Diencephalon (tissue), 1 donor: ENCODE measurements at places on chromosomes 4 and X. TPM values are rescaled to one million over a fixed set of nuclear protein-coding genes. Genes with fewer than 3 reads are reported as not detected.

ESX1 gene
- total RNA-seq, result not detected

RAP1GDS1 gene
- 172 TPM for total RNA-seq

CTAG1B gene
- total RNA-seq, result not detected

PLCXD1 gene
- total RNA-seq, result 21.2 TPM

DGKK gene
- 6.2 TPM for total RNA-seq

TMEM271 gene
- 13.1 TPM for total RNA-seq

CCNA2 gene
- 13.4 TPM for total RNA-seq

GNRHR gene
- 0.23 TPM for total RNA-seq

AFP gene
- total RNA-seq, result not detected

RGN gene
- 5.8 TPM for total RNA-seq

RHOXF2 gene
- not detected for total RNA-seq

LDB2 gene
- total RNA-seq, result 99.4 TPM

SPANXB1 gene
- total RNA-seq, result not detected

SMIM10L2A gene
- total RNA-seq, result 22.1 TPM

TLR10 gene
- total RNA-seq, result 4.2 TPM

WDR17 gene
- total RNA-seq, result 84.2 TPM

FMR1 gene
- 75.4 TPM for total RNA-seq

USP17L27 gene
- total RNA-seq, result not detected

PTTG2 gene
- not detected for total RNA-seq

HS3ST1 gene
- 7.4 TPM for total RNA-seq

C1QTNF7 gene
- total RNA-seq, result 0.69 TPM

GPRASP1 gene
- total RNA-seq, result 65.3 TPM

PRRG1 gene
- 15.2 TPM for total RNA-seq

TKTL2 gene
- total RNA-seq, result 0.46 TPM

GAGE12H gene
- not detected for total RNA-seq

CCKAR gene
- total RNA-seq, result 4.6 TPM

ZDHHC15 gene
- 18.0 TPM for total RNA-seq

ASB9 gene
- 1.2 TPM for total RNA-seq

SSX2 gene
- total RNA-seq, result not detected

TEX13C gene
- not detected for total RNA-seq

ANAPC10 gene
- total RNA-seq, result 41.8 TPM

IQCM gene
- total RNA-seq, result not detected

MMRN1 gene
- 6.2 TPM for total RNA-seq

HSFX3 gene
- not detected for total RNA-seq

ERVMER34-1 gene
- total RNA-seq, result 0.69 TPM

MBTPS2 gene
- total RNA-seq, result 21.9 TPM

SPATA18 gene
- 6.0 TPM for total RNA-seq

CMC4 gene
- total RNA-seq, result 6.7 TPM

RENBP gene
- total RNA-seq, result 7.8 TPM

CT83 gene
- not detected for total RNA-seq

P2RY8 gene
- under 0.01 TPM for total RNA-seq
